ENCODE measurements at places on chromosomes 12 and 14.
A peak's percentile ranks its signal among the peaks of the same experiment; 100 is the strongest.

- no peak for DNase-seq
These were observed 19.4 kb downstream of the GNS start for GRCh38 chr12:64739778-64740177.

DNA sequence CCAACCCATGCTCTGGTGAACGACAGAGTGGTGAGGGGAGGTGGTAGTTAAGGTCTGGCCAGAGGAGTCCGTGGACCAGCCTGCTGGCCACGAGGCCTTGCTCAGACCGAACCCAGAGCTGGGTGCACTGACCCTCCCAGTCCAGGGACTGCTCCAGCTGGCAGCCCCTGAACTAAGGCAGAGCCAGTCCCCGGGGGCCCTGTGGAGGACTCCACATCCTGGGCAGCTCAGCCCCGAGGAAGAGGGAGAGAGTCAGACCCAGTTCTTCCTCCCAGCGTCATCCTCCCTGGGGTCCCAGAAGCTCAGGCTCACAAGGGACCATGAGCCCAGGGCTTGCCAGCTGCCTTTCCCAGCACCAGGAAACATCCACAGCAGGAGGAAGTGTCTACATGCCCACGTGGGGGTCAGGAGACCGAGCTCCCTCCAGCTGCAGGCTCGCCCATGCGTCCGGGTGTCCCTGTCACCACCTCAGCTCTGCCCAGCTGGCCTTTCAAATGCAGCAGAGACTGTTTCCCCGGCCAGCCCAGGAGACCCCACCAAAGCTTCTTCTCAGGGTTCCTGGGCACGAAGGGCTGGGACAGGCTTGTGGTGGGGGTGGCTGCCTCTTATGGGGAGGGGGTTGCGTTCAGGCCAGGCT is 194.4 kb downstream of the KIF26A start:
- DNase-seq, result no peak

- no peak for DNase-seq
These were observed 123.2 kb downstream of the FBXL14 start for GRCh38 chr12:1471224-1471623.

GRCh38 chr12:122097584-122097926 is 19.0 kb downstream of the MLXIP start:
- peak; percentile 66 for DNase-seq

GRCh38 chr14:82987502-82988124 is 1454.0 kb upstream of the SEL1L start:
- DNase-seq, result no peak

GRCh38 chr12:5073853-5074252 is 30.2 kb downstream of the KCNA5 start:
- no peak for DNase-seq

GRCh38 chr12:15208140-15208539 is 13.1 kb downstream of the RERG start:
- no peak for DNase-seq

- DNase-seq, result no peak
These were observed 121.7 kb downstream of the SLC38A1 start for GRCh38 chr12:46147144-46147543.

DNA sequence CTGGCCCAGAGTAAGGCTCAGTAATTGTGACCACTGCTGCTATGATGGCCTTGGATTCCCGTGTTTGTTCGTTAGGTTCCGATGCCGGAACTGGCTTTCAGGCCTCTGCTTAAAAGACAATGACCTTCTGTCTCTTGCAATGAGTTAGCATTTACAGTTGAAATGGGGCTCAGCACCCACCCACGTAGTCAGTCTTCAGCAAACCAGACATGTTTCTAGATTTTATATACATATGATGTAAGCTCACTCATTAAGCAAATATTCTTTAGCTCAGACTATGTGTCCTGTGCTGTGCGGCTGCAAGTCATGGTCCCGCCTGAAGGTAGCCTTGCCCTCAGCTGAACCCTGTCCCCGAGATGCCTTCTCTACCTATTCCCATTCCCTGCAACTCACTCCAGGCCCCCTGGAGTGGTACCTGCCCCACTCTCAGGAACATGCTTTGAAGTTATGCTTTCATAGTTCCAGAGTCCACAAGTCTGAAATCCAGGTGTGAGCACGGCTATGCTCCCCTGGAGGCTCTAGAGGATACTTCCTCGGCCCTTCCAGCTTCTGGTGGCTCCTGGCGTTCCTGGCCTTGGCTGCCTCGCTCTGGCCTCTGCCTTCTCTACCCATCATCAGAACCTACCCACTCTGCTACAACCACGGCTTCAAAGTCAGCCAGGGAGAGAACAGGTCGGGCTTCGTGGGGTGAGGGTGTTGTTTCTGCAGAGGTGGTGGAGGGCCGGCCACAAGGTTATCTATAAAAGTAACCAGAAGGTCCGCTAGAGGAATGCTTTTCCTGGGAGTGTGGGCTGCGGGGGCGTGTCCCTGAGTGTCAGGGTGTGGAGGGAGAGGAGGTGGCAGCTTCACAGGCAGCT is 157.8 kb downstream of the RBM19 start:
- no peak for DNase-seq

DNA sequence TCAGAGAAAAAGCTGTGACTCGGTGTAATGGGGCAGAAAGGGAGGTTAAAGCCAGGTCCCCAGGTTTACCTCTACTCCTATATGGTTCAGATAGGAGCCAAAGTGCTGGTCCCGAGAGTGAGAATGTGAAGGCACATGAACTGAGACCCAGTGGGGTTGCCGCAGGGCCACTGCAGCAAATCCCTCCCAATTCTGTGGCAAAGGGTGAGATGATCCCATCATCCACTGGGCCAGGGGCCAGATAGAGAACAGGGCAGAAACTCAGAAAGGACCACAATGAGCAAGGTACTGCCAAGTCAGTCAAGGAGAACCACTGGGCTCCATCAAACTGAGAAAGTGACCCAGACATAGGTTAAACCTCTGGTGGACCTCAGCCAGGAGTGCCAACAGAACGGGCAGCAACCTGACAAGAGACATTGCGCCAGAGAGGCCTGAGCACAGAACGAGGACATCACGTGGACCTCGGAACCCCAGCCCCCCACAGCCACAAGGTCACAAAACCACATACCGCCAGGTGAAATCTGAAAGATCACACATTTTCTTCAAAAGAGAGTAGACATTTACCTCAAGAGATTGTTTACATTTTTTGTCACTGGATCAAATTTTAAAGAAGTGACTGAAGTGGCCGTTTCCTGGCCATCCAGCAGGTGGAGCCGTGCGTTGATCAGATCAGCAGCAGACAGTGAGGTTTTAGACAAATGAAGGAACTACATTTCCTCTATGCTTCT is 20.5 kb upstream of the ITPR2 start:
- peak; percentile 80 for DNase-seq

DNA sequence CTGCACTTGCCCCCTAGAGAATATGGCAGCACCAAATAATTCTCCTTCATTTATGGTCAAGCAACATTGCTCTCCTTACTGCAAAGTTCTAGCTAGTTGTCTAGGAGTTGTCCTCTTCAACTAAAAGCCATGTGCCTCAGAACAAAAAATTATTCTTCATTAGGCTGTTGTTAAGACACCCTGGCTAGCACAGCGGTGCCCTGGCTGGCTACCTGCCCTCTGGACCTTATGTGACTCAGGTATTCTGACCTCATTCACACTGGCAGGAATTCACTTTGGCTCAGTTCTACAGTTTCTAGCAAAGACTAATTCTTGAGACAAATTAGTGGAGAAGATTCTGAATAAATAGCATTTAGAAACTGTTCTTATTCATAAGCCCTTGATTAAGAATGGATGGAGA is 224.4 kb upstream of the KRR1 start:
- no peak for DNase-seq

- DNase-seq, result no peak
These were observed 198.7 kb downstream of the DACT1 start for GRCh38 chr14:58836303-58836974.

DNA sequence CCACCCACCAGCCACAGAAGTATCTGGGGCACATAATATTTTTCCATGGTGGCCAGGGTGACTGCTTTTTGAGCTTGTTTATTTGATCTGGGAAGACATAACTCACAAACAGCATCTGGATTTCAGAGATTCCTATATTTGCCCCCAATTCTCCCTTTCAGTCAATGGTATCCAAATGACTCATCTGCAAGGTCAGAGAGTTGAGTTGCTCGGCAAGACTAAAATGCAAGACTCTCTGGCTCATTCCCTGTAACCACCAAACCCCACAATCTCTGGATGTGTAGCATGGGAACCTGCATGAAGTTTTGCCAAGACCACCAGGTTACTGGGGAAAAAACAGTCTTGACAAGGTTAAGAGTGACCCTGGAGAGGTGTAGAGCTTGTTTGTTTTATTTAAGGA is 174.9 kb upstream of the FAR2 start:
- DNase-seq, result no peak

DNA sequence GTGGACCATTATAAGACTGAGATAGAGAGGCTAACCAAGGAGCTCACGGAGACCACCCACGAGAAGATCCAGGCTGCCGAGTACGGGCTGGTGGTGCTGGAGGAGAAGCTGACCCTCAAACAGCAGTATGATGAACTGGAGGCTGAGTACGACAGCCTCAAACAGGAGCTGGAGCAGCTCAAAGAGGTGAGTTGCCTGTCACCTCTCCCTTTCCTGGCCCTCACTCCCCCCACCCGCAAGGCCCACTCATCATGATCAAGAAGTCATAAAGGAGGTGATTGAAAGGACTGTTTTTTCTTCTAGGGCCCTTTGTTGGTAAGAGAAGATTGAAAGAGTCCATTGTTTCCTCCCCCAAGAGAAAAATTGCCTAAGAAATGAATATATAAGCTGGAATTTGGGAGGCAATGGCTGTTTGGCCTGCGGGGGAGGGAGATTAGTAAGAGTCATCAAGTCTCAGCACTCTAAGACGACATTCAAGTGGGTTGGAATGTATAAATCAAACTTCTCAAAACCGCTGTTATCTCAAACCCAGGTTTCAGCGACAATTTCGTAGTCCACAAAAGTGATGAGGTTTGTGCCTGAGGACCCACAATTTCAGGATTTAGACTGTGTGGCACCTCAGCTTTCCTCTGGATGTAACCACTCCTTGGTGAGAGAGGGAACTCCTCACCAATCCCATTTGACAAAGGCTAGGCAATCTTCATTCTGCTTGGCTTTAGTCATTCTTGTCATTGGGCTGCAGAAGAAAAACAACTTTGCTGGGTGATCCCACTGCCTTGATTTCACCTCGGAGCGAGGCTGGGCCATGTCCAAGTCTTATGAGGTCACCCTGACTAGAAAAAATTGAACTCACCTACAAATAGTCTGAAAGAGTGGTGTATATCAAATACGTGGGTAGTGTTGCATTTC is 966 bp downstream of the BICD1 start:
- no peak for DNase-seq

DNA sequence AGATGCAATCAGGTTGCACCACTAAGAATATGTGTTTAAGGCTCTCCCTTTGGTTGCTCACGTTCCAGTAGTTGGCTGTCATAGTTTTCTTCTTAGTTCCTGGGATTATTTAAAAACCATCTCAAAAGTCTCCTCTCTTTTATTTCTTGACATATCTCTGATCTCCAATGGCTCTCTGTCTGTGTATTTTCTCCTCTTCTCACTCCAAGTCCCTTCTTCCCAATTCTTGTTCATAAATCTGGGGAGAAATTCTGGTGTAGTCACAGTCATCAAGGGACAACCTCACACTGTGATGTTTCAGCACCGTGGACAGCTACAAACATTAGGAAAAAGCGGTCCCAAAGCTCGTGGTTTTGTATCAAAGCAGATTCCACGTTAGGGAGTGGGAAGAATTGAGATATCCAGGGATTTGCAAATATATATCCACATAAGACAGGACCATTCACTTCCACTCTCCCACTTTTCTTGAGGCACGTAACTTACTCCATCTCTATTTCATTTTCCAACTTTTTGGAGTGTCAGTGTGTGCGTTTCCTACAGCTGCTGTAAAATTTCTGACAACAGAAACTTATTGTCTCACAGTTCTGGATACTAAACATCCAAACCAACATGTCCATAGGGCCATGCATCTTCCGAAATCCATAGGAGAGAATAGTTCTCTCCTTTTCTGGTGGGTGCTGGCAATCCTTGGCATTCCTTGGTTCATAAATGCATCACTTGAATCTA is 80.6 kb upstream of the TMEM233 start:
- no peak for DNase-seq

DNA sequence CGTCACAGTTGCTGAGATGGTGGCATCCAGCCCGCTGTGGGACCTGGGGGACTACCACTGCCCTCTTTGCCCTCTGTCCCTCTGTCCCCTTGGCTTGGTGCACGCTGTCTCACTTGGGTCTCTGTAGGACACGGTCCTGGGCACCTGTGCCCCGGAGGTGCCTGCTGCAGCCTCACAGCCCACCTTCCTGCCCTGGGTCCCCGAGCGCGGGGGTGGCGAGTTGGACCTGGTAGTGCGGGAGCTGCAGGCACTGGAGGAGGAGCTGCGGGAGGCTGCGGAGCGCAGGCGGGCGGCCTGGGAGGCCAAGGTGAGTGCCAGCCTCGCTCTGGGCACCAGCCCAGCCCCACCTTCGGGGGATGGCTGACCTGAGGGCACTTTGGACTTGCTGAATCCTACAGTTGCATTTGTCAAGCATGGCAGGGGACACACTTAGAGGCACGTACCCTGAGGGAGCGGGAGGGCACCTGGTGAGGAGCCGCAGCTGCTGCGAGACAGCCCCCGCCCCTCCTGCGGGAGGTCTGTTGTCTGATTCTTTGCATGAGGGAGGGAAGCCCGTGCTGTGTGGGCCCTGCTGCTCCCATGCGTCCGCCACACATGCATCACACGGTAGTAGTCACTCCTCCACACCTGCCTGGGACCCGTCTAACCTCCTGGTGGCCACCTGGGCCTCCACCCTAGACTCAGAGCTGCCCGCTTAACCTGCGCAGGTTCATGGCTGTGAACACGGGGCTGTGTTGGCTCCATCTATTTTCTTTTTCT is 6.8 kb downstream of the TEDC1 start:
- no peak for DNase-seq

GRCh38 chr14:90280096-90280495 is 23.7 kb downstream of the PSMC1 start:
- no peak for DNase-seq

DNA sequence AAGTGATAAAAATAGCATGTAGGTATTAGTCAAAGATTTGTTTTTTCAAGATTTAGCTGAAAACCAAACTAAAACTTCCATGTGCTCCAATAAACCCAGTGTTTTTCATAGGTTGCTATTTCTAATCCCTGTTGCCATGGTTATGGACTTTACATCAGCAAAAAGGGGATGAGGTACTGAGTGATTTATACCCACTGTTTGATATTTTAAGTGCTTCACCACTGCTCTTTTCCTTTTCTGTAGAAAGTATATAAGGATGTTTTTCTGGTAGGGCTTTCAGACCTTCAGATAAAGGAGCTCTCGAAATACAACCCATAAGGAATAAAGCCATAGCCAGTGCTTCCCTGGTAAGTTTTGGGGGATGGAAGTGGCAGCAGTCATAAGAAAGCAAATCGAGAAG is at the start of gene OTOGL:
Gene OTOGL (plus strand): TSS at position 279 of the 400 bp plus-strand sequence. CDS start 109,895 bp downstream, outside the sequence.
- no peak for DNase-seq

- DNase-seq, result no peak
These were observed 139.2 kb downstream of the NTF3 start for GRCh38 chr12:5571115-5571514.

- no peak for DNase-seq
These were observed 7.9 kb downstream of the C14orf132 start for GRCh38 chr14:96047101-96047500.

- DNase-seq, result no peak
These were observed 4.0 kb upstream of the MYRFL start for GRCh38 chr12:69821032-69821455.

Data from NCI-H526 (cell line).